ENCODE measurements at places on chromosomes 3 and 15.
A peak's percentile ranks its signal among the peaks of the same experiment; 100 is the strongest.

DNA sequence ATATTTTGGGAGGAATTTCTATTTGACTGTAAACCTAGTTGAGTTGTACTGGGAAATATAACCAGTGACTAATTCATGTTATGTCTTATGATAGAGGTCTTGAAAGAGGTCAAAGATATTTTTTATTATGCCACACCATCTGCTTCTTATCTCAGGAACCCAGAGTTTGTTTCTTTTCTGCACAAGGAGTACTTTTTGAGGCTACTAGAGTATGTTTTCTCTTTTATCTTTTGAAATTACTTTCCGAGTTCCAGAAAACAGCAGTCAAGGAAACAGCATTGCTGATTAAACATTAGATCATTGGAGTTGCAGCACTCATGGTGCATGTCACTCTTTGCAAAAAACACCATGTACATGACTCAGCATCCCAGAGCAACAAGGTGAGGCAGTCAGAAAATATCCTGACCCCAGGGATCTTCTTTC lies 645.8 kb upstream of the NR2F2 start:
- DNase-seq, result no peak

DNA sequence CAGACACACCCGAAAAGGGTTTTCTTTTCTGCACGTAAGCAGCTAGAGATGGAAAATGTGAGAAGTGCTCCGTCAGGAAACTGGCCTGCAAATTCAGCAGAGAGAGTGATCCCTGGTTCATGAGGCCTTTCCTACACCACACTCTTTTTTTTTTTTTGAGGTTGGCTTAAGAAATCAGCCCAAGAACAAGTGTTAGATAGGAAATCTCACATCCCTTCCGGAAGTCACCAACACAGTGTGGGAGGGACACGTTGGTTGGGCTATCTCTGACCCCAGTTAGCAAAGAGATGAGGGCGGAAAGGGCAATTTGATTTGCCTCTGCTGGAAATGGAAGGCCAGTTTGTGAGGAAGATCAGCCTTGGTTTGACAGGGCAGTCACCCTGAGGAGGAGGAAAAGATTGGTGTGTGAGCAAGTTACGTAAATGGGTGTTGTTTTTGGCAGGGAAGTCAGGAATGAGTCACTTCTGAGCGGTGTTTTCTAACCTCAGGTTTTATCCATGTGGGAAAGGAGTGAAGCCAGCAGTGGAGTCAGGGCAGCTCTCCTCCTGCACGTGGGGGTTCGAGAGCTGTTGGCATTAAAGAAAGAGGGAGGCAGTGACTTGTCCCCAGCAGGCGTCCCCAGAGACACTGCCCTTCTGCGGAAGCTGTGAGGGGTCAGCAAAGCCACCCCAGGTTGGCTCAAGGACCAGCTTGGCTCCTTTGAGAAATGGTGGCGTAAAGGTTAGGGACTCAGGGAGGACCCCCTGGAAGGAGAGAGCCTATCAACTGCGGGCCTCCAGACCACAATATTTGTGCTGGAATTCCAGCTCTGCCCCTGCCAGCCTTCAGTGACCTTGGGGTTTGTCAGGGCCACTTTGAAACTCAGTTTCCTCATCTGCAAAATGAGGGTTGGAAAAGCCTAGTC lies 237.6 kb upstream of the BHLHE40 start:
- no peak for DNase-seq

DNA sequence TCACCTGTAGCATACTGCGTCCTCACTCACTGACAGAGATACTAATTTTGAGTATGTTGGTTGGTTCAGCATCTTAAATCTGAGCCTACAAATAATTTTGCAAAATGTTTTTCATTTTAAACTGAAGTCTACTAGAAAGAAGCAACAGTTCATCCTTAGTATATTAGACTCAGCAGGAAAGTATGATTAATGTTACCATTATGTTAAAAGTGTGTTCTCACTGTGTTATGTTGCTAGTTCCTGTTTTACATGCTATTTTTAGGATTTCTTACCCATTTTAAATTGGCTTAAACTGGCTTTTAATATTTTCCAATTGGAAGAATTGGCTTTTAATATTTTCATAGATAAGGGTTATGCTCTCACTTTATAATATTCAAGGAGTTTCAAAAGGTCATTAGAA lies 25.7 kb downstream of the ACKR4 start:
- DNase-seq, result no peak

DNA sequence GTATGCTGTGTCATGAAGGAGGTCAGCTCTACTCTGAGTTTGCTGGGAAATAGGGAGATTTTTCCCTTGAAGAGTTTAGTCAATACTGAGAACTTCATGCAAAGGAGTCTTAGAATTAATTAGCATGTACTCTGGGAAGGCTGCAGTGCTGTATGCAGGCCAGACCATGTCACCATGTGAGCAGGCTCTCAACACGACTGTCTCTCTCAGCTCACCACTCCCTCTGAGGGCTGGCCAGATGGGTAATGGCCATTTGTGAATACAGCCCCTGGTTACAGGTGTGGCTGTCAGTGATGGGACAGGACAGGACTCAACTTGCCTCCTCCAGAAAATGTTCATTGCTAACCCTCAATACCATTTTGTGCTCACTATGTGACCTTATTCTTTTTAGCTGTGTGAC lies 5.1 kb upstream of the CERS3 start:
- no peak for DNase-seq

GRCh38 chr15:50065279-50065678 lies 53.8 kb downstream of the ATP8B4 start:
- DNase-seq, result no peak

DNA sequence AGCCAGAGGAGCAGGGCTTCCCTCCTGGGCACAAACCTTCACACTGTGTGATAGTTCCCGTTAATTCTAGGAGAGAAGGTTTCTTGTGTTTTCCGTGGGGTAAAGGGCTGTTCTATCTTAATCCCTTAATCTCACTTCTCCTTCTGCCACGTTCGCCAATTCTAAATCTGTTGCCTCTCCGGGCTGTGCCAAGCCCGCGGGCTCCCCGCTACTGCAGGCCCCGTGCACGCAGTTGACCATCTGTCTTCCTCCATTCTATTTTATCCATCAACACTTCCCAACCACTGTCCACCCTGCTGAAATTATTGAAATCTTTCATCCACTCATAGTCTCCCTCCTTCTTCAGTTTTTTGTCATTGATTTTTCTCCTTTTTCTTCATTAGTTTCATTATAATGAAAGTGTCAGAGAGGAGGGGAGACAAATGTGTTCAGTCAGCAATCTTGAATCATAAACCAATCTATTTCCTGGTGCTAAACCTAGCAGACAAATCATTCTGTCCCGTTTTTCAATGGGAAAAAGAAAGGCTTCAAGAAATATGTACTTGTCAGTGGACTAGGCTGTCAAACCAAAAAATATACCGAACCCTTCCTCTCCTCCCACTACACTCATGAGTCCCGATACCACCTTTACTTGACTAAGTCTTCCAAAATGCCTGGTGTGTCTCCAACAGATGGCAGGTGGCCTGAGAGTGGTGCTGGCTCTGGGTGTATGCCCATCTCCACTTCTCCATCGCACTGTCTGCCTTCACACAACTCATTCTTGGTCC lies 39.6 kb downstream of the SLCO2A1 start:
- DNase-seq, result no peak

GRCh38 chr3:130380398-130380797 lies 34.9 kb downstream of the COL6A5 start:
- DNase-seq, result no peak

- no peak for DNase-seq
Observed at GRCh38 chr3:170636400-170636973, 50.6 kb upstream of the SLC7A14 start.

- no peak for DNase-seq
Observed at GRCh38 chr3:152379415-152380042, 110.8 kb downstream of the MBNL1 start.

GRCh38 chr3:122013448-122013925 lies 8.6 kb downstream of the ILDR1 start:
- DNase-seq, result no peak

DNA sequence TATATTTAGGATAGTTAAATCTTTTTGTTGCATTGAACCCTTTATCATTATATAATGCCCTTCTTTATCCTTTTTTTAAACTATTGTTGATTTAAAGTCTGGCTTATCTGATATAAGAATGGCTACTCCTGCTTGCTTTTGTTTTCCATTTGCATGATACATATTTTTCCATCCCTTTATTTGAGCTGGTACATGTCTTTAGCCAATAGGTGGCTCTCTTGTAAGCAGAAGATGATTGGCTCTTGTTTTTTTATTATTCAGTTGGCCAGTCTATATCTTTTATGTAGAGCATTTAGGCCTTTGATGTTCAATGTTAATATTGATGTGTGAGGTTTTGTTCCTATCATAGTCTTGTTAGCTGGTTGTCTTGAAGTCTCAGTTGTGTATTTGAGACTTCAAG lies 99.5 kb upstream of the MCTP2 start:
- no peak for DNase-seq

- DNase-seq, result no peak
Observed at GRCh38 chr15:40878785-40879184, 4.8 kb upstream of the RHOV start.

GRCh38 chr3:175502155-175502554 lies 643.0 kb downstream of the NAALADL2 start:
- no peak for DNase-seq

DNA sequence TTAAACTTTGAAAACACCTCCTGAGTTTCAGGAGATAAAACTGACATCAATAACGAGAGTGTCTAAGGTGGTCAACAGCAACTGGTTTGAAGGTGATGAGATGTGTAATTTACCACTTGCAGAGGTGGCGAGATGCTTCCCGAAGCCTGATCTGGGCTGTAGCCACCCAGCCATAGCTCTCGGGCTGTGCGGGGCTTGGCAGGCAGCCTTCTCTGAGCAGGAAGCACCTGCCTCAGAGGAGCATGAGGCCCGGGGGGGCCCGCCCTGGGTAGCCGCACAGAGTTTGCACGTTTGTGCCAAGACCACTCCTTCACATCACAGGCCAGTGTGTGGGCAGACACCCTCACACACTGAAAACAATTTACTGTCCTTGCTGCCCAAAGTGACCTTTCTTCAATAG lies 220.3 kb downstream of the CACNA2D3 start:
- DNase-seq, result no peak

GRCh38 chr15:33808720-33809457 lies 159.4 kb upstream of the CHRM5 start:
- peak; percentile 1 for DNase-seq

DNA sequence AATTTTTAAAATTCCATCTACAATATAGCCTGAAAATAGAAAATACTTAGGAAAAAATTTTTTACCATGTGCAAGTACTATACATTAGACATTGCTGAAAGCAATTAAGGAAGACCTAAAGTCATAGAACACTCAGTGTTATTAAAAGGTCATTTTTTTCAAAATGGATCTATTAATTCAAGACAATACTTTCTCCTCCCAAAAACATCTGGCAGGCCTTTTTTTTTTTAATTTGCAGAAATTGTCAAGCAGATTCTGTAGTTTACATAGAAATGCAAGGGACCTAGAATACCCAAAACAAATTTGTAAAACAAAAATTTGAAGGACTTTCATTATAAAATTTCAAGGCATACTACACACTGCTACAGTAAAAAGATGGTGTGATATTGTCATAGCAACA lies 238.4 kb upstream of the VEPH1 start:
- DNase-seq, result no peak

GRCh38 chr3:116563351-116563750 lies 118.1 kb upstream of the LSAMP start:
- no peak for DNase-seq

GRCh38 chr3:71087143-71088018 lies 496.1 kb downstream of the FOXP1 start:
- DNase-seq, result no peak

DNA sequence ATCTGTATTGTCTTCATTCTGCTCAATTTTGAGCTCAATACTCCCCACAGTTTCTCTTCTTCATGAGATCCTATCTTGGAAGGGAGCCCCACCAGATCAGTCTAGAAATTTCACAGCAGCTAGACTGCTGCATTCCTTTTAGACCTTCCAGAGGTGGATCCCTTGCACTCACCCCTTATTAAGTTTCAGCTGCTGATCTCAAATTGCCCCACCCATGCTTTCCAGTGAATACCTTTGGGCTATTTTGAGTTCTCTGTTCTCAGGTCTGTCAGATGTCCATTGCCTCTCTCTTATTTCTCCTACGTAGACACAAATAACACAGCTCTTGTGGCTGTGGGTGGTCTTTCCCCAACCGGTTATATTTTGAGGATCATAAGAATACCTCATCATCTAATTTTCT lies 60.8 kb downstream of the GPR156 start:
- no peak for DNase-seq

DNA sequence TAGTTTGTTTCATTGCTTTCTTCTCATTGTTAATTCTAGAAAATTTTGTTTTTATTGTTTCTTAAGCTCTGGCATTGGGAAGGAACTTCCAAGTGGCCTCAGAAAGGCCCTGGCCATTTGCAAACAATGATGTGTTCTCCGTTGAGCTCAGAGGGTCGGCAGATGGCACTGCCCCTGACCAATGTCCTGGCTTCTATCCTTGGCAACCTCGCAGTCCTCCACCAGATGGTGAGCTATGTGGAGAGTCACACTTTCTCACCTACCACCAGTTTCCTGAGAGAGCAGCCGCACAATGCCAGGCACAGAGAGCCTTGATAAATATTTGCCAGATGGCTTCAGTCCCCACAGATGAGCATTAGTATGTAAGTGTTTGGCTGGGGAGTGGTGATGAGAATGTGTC lies 343.7 kb downstream of the EPHB1 start:
- no peak for DNase-seq

GRCh38 chr15:77800305-77800704 lies 167.6 kb upstream of the LINGO1 start:
- no peak for DNase-seq

- no peak for DNase-seq
Observed at GRCh38 chr3:131655070-131655690, 152.4 kb upstream of the MRPL3 start.

- no peak for DNase-seq
Observed at GRCh38 chr3:95333826-95334225, 1271.0 kb downstream of the NSUN3 start.

GRCh38 chr3:77134769-77135168 lies 94.9 kb downstream of the ROBO2 start:
- no peak for DNase-seq

GRCh38 chr3:31427623-31428022 lies 105.1 kb upstream of the STT3B start:
- no peak for DNase-seq

Data from A673 (cell line).